ENCODE measurements at places on chromosomes 6 and 20.

- no peak for DNase-seq
These were observed 41.0 kb upstream of the HMGA1 start for GRCh38 chr6:34195726-34196115.

- peak; percentile 87 for DNase-seq
These were observed 41.6 kb downstream of the C6orf15 start for GRCh38 chr6:31070711-31071197.

DNA sequence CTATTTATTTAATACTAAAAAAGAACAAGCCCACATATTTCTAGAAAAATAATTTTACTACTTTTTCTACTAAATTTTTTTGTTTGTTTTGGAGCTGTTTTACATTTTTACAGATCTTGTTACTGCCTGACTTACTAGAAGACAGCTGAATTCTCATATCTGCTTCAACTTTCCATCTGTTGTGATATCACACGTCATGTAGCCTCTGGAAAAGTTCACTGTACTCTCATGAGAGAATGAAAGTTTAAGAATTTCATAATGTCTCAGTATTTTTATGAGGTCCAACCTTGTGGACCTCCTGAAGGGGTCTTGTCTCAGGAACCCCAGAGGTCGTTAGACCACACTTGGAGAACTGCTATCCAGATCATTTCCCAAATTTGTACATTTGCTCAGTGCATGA lies 81.7 kb upstream of the MTHFD1L start:
- no peak for DNase-seq

DNA sequence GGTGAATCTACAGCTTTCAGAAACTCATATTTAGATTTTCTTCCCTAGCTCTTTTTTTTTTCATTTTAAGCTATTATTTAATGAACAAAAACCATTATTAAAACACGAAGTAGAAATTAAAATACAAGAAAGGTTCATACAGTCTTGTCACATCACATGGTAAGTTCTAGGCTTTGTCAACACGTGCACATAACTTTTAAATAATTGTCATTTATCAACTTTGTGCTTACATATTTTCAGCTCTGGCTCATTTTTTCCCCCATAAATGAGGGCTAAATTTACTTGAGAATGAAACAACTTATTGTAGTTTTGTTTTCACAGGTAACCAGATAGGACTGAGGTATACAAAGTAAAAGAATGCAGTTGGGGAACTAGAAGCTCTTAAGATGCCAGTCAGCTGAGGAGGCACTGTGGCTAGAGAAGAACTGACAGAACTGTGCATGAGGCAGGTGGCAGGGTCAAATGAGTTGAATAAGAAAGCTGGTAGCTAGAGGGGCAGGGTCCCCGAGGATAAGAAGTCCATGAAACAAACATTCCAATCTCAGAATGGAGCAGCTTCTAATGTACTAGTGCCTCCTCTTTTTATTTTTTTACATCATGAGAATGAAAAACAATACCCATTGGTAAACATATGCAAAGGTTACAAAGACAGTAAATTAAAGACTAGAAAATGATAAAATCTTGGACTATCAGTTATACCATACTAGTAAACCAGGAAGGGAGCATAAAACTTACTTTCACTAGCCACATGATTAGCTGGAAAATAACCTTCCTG lies 141.5 kb downstream of the MYB start:
- DNase-seq, result no peak

DNA sequence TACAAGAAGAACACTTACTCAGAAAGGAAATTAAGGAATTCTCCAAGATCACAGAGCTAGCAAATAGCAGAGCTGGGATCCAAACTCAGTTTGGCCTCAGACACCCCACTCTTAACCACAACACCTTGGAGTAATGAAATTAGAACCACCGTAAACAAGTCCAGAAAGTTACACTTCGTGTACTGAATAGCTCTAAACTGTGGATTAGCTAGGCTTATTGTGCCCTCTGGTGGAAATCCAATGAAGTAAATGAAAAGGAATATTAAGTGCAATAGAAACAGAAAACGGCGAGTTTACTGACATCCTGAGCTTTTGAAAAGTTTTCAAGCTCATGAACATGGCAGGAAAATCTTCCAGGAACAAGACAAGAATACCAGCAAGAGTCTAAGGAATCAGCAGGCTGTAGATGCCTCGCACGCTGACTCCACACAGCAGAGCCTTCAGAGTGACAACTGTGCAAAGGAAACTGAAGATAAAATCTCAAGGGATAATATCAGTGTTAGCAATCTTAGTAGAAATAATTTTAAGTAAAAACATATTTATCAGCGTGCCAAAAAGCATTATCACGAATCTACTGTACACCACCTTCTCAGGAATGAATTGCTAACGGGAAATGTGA lies 34.6 kb downstream of the FBXO5 start:
- peak; percentile 38 for DNase-seq

DNA sequence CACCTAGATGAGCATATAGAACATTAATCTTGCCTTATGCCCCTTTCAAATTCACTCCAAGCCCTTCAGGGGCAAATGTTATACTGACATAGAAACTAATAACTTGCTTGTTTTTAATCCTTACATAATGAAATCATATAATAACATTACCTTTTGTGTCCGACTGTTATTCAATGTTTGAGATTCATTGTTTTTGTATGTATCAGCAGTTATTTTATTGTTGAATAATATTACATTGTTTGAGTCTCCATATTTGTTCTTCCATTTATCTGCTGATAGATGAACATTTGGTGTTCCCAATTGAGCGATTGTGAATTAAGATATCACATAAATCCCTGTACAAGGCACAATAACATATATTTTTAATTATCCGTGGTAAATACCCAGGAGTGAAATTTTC lies 6.0 kb downstream of the SEMG1 start:
- DNase-seq, result no peak

DNA sequence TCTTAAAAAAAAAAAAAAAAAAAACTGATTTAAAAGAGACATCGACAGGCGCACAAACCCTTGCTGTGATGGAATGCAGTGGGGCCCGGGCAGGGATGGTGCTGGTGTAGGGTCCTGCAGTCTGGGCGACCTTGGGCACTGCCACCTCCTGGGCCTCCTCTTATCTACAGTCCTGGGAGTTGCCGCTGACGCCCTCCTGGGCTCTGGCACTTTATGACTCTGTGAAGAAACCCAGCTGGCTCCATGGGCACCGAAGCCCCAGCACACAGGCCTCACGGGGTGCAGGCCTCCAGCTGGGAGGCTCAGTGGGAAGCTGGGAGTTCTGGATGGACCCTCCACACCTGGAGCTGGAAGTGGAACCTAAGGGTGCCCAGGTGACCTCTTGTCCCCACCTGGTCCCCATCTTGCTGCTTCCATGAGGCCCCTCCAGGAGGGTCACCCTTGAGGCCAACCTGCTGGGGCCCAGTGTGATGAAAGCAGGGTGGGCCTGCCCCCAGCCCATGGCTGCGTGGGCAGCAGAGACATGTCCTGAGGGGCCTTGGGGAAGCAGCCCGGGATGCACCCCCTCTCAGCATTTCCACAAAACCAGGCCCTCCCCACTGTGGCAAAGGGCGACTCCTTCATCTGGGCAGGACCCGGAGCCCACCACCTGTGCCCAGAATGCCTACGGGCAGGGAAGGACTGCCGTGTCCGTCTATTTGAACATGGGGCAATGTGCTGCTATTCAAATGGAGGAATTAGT lies 104.9 kb downstream of the ASXL1 start:
- DNase-seq, result no peak

- no peak for DNase-seq
These were observed 114.7 kb upstream of the BACH2 start for GRCh38 chr6:90411292-90411781.

- DNase-seq, result no peak
These were observed 188.0 kb upstream of the TENT5A start for GRCh38 chr6:81940451-81940985.

DNA sequence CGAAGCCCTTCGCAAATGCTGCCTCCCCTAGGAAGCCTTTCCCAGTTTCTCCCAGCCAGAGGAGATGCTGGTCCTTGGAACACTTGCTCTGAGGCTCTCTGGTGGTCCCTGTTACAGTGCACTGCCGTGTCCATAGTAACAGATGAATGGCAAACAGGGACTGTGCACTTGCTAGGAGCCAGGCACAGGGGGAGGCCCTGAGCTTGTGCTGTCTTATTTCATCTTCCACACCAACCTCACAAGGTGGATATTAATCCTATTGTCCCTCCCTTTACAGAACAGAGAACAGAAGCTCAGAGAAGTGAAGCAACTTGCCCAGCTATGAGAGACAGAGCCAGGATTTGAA lies 19.0 kb downstream of the SRC start:
- no peak for DNase-seq

- DNase-seq, result no peak
These were observed 21.4 kb upstream of the CITED2 start for GRCh38 chr6:139395891-139396301.

GRCh38 chr6:41021832-41022231 lies 17.2 kb downstream of the UNC5CL start:
- DNase-seq, result no peak

- DNase-seq, result no peak
These were observed 9.2 kb upstream of the C6orf141 start for GRCh38 chr6:49541210-49541724.

DNA sequence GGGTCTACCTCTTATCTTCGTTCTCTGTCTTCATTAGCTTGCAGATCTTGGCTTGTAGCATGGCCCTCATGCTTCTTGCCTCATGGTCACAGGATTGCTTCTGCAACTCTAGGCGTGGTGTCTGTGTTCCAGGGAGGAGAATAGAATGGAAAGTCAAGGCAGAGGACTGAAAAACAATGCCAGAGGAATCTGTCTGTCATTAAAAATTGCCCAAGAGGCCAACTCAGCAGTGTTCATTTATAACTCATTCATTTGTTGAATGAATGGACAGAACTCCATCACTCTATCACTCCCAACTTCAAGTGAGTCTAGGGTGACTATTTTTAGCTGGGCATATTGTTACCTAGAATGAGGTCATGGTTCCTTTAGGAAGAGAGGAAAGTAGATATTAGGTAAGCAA lies 179.6 kb downstream of the UST start:
- no peak for DNase-seq

- no peak for DNase-seq
These were observed 406.3 kb downstream of the MEI4 start for GRCh38 chr6:78059171-78059570.

GRCh38 chr6:168887621-168888020 lies 366.0 kb downstream of the THBS2 start:
- no peak for DNase-seq

DNA sequence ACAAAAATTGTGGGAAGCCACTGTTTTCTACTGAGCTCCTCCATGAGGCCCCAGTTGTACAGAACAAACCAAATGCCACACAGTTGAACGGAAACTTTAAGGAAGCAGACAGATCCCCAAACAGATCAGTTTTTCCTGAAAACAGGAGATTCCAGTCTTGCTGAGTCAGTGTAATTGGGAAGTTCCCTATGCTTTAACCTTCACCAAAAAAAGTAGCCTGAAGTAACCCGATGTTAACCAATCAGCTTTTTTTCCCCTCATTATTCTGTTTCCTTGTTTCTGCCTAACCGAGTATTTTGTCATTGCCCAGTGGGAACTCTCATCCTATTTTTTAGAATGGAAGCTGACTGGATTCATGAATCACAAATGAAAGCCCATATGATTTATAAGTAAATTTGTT lies 36.7 kb downstream of the MARCKS start:
- DNase-seq, result no peak

DNA sequence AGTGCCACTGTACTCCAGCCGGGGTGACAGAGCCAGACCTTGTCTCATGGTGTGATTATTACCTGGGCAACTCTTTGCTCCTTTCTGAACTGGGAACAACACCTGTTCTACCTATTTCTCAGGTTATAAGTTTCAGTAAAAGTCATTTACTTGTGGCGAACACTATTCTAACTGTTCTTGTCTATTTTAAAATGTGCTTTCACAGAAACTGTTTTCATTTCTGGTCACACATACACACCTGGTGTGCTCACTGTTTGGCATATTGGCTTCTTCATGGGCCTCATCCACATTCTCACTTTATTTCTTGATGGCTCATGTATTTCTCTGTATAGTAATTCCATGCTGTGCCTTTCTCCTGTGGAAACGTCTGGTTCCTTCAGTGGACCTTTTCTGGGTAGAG lies 30.5 kb upstream of the XRN2 start:
- no peak for DNase-seq

- DNase-seq, result no peak
These were observed 26.6 kb downstream of the PYGB start for GRCh38 chr20:25274481-25274880.

DNA sequence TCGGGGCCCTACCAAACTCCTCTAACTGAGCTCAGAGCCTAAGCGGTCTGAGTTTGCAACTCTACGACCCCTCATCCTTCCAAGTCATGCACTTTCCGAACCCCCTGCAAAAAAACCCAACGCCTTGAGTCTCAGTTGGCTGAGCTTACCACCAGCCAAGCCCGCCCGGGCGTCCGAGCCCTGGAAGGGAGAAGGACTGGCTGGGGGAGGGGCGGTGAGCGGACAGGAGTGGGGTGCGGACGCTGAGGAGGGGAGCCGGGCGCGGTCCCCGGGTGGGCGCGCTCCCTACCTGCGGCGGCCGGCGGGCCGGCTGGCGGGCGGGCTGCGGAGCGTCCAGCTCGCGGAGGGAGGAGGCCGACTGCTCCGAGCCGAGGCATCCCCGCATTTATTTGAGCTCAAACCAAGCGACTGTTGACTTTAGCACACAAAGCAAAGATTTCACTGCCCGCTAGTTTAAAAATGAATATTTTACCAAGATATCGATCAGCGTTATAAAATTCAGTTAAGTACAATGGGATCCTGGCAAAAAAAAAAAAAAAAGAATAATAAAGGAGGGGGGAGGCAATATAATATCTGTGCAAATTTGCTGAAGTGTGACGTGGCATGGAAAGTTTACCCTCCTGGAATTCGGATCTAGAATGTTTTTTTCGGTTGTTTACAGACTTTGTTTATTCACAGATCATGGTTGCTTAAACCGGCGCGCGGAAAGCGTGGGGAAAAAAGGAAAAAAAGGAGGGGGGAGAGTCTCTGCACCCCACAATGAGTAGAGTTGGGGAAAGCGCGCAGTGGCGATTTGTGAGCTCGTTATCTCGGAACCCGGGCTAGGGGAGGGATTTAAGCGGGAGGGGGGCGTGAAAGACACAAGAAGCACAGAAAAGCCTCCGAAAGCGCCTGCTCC lies 5.9 kb downstream of the FOXA2 start:
- DNase-seq, result no peak

All from globus pallidus (tissue), 1 donor.